ENCODE measurements at places on chromosomes 3 and 15.

DNA sequence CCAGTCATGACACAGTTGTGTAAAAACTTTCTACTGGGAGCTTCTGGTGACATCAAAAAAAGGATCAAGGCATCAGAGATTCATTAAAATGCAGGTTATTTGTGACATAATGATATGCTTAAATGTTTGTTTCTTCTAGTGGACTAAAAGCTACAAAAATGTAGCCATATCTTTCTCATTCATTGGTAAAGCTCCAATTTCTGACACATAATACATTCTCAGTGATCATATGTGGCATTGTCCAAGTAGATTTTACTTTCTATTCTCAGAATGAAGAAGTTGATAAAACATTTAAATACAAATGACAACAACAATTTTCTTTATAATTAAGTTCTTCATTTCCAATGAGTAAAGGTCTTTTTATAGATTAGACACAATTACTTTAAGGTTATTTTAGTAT is 71.0 kb upstream of the ARHGEF26 start:
- DNase-seq, result no peak
- H3K27me3 ChIP-seq, result no peaks in the 10 kb centered on the region
- H3K4me1 ChIP-seq, result no peaks in the 10 kb centered on the region
- no peak overlapping the region for H3K4me3 ChIP-seq

- no peaks in the 10 kb centered on the region for H3K36me3 ChIP-seq
- peaks cover 39% of the 10 kb centered on the region for H3K4me1 ChIP-seq
- no peak overlapping the region for H3K27ac ChIP-seq
- peaks cover 10% of the 10 kb centered on the region for H3K27me3 ChIP-seq
- no peak overlapping the region for H3K4me3 ChIP-seq
These were observed 2.4 kb downstream of the PLXNA1 start for GRCh38 chr3:126985132-126985985.

DNA sequence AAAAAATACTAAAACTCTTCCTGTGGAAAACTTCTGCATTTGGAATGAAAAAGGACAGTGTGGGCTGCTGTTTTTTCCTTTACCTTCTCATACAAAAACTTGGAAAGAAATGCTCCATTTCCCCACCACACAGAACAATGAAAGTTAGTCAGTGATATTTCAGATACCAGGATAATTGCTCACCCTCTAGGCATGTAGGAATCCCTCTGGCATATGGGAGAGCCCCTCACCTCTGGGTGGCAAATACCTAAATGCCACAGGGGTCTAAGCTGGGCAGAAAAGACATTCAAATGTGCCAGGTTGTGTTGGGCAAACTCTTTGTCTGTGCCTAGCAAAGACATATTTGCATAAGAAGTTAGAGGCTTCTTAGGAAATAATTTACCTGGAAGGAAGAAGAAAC is 560.3 kb upstream of the NR2F2 start:
- H3K27me3 ChIP-seq, result no peaks in the 10 kb centered on the region
- H3K4me1 ChIP-seq, result no peaks in the 10 kb centered on the region
- H3K36me3 ChIP-seq, result no peaks in the 10 kb centered on the region
- no peak for DNase-seq

DNA sequence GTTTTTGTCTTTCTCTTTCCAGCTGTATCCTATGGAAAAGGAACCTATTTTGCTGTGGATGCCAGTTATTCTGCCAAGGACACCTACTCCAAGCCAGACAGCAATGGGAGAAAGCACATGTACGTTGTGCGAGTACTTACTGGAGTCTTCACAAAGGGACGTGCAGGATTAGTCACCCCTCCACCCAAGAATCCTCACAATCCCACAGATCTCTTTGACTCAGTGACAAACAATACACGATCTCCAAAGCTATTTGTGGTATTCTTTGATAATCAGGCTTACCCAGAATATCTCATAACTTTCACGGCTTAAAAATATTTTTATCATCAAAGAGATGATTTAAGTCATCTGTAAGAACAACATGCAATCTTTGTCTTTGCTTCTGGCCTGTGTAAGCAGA is 44.9 kb upstream of the PARP14 start:
- H3K27me3 ChIP-seq, result no peaks in the 10 kb centered on the region
- H3K4me3 ChIP-seq, result no peak overlapping the region
- DNase-seq, result no peak

- no peak overlapping the region for H3K4me3 ChIP-seq
- H3K36me3 ChIP-seq, result no peaks in the 10 kb centered on the region
- no peaks in the 10 kb centered on the region for H3K4me1 ChIP-seq
- no peak overlapping the region for H3K27ac ChIP-seq
- H3K27me3 ChIP-seq, result no peaks in the 10 kb centered on the region
- DNase-seq, result no peak
These were observed 244.8 kb downstream of the ALCAM start for GRCh38 chr3:105611304-105612192.

- no peak for DNase-seq
- H3K4me1 ChIP-seq, result no peaks in the 10 kb centered on the region
- H3K36me3 ChIP-seq, result no peaks in the 10 kb centered on the region
- H3K27ac ChIP-seq, result no peak overlapping the region
These were observed 137.4 kb upstream of the SGO1 start for GRCh38 chr3:20323307-20323927.

Measured in spleen (tissue), 13 donors.